ENCODE measurements at places on chromosomes 5 and 9.

DNA sequence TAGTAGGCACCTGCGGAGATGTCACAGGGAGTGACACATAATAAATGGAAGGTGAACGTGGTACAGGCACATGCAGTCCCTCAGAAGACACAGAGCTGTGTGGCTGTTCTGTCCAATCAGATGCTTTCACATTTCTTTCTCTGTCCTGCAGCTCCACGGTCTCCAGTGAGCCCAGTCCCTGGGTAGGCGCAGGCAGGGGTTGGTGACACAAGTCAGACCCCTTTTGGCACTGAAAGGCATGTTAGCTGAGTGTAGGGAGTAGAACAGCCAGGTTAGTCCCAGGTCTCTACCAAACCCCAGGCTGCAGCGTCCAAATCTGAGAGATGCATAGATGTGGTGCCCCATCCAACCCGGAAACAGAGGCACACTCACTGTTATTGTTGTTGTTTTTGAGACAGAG, 2.8 kb downstream of the SLC31A2 start:
- no peak for DNase-seq

DNA sequence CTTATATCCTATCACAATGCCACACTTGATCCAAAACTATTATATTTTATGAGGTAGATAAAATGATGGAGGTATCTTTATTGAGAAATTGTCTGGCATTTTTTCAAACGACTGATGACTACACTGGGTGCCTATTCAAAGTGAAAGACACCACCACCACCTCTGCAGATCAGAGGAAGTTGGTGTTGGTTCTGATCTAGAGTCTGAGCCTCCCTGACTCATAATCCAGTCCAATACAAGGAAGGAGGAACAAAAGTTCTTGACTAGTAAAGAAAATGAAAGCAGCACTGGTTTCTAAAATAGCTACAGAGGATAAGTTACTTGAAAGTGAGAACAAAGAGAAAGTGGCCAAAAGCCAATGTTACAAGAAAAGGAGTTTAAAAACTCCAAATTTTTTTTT, 139.9 kb downstream of the RFX3 start:
- DNase-seq = no peak

DNA sequence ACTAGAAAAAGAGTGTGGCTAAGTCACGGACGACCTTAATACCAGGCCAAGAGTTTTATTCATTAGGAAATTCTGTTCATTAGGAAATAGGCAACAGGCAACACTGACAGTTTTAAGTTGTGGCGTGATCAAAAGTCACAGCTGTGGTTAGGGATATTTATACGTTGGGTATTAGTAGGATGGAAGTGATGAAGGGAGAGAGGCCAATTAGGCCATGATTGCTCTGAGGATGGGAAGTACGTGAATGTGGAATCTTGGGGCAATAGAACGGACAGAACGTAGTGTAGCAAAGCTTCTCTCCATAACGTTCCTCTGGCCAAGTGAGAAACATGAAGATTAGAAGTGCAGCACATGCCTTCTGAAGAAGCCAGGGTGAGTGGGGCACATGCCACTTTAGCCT, 290.1 kb upstream of the ZNF608 start:
- no peak for DNase-seq

- no peak for DNase-seq
These were observed 50.4 kb downstream of the POC5 start for GRCh38 chr5:75666801-75667200.

DNA sequence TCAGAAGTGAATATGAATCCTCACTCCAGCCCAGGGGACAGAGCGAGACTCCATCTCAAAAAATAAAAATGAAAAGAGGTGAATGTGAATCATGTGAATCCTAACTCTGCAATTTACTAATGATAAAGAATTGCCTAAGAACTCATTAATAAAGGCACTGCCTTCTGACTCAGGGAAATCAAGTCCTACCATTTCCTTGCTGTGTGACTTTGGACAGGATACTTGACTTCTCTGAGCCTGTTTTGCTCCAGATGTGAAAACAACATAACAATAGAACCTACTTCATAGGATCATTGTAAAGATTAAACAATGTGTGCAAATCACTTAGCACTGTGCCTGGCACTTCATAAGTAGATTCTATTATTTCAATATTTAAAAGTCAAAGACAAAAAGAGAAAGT, 15.1 kb upstream of the PWWP2A start:
- DNase-seq = no peak

DNA sequence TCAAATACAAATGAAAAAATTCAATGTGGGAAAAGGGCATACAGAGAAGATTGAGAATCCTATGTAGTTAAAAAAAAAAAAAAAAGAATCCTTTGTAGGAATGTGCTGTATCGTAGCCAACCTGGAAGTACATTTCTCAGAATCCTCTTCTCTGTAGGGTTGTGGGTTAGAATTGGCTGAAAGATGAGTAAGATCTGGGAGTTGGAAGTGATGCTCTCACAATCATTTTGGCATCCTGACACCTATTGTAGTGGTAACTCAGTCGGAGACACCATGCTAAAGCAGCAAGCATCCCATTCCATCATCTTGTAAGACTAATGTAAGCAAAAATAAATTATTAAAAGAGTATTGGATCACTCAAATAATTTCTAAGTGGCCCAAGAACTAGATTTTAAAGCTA, 30.6 kb downstream of the MRPL22 start:
- peak; percentile 32 for DNase-seq

- DNase-seq = no peak
These were observed 14.6 kb upstream of the CFAP95 start for GRCh38 chr9:69805962-69806515.

GRCh38 chr5:66174338-66174737, 30.2 kb downstream of the SREK1 start:
- DNase-seq = no peak

DNA sequence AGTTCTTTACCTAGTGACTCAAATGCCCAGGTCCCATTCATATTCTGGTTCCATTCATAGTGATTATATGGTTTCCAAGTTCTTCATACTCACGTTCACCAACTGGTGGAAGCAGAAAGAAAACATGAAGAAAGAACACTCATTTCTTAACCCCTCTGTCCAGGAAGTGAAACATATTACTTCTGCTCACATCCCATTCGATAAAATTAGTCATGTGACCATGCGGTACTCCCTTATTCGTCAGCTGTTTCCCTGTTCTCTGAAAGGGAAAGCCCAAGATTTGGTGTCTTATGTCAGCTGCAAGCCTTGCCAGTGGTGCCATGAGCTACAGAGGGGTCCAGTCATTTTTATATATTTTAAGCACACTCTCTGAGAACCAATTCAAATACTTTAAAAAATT, 387.0 kb upstream of the DMAC1 start:
- no peak for DNase-seq

DNA sequence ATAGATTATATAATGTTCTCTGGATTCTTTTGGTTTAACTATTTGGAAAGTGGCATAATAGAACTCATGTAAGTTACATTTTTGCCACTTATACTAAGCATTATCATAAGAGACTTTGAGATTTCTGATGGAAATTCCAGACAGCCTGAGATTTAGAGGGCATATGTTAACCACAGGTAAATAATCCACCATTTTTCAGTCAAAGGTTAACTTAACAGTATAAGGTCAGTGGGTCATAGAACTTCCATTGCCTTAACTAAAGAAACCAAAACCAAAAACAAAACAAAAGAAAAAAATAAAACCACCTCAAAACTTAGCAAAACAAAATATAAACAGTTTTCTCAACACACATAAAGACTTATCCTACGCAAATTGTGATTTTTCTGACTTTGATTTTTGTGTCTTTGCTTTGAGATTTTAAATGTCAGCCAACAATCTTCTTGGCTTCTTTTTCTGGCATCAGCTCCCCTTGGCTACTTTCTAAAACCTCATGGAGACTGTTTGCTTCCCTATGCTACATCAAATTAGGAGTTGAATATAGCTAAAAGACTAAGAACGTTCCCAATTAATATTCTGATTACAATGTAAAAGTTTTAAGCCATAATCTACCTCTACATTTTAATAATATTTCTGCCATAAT, 430.1 kb upstream of the DAB2 start:
- no peak for DNase-seq

DNA sequence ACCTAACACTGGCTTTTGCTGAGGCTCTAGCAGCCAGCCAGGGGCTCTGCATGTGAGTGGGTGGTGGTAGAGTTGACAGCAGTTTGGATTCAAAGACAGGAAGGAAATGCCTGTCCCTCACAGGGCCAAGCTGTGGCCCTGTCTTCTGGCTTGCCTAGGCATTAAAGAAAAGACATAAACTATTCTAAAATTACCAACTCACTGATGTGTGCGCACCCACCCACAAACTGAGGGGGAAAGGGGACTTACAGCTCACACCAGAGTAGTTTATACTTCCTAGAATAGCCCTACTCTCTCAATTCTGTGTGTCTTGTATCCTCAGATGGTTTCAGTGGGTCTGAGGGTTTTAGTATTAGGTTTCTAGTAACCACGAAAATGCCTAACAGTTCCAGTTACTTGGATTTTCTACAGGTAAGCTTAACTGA, 18.3 kb upstream of the IL13 start:
- DNase-seq = no peak

DNA sequence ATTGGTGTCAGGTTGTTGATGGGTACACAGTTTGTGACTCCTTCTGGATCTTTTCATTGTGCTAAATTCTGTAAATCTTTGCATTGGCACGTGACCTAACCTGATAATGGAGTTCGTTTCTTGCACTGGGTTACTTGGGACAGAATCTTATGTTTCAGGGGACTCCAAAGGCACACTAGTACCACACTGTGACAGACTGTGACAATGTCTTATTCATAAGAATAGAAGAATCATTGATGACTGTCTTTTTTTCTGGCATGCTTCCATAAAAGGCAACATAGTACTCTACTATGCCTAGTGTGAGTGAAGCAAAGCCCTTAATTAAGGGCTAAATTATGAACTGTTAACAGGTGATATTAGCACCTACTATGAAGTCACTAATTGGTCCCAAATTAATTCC, 35.4 kb upstream of the RICTOR start:
- DNase-seq = no peak

- DNase-seq = no peak
These were observed 14.0 kb upstream of the EGFL7 start for GRCh38 chr9:136648751-136649150.

- no peak for DNase-seq
These were observed 165.5 kb downstream of the C9orf50 start for GRCh38 chr9:129455151-129455995.

DNA sequence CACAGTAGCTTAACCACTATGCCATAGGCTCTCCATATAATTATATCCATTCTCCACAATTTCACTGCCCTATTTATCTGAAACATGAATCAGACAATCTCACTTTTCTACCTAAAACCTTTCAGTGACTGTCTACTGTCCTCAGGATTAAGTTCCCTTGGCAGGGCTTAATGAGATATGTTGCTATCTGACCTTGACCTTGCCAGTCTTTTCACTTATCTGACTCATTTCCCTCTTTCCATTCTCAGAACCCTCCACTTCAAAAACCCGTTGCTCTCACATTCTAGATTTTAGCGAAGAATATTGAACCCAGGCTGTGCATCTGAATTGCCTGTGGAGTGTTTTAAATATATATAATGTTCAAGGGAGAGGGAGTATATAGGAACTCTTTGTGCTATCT, 452.1 kb upstream of the MPDZ start:
- DNase-seq = no peak

DNA sequence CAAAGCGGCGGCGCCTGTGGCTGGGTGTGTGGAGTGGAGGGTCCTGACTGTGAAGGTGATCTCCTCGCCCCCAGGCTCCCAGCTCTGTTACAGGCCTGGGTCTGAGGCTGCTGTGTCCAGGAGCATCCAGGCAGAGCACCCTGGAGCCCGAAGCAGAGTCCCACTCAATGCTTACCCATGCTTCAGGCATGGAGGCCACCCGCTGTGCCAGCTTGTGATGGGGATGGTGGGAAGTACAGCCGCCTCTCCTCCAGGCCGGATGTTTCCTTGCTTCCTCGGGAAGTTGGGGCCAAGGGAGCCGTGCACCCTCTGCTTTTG, 255.9 kb upstream of the IRX1 start:
- DNase-seq = no peak

GRCh38 chr5:100575815-100576214, 40.6 kb downstream of the FAM174A start:
- DNase-seq = no peak

GRCh38 chr5:151182976-151183375, 25.4 kb upstream of the ANXA6 start:
- DNase-seq = no peak

DNA sequence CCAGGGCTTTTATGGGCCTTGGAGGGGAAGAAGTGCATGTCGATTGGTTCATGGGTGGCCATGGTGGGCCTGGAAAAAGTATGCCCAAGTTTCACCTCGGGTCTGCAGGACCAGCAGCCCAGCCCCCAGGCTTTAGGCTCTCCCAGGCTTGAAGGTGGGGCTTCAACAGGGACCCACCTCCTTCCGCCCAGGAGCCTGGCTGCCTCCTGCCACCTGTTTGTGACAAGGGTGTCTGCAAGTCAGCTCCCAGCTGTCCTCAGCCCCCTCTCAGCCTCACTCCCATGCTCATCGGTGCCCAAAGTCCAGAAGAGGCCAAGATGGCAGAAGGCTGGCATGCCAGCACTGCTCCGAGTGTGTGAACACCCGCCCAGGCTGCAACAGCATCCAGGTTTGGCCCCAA, 1063.2 kb upstream of the ACO1 start:
- DNase-seq = no peak

DNA sequence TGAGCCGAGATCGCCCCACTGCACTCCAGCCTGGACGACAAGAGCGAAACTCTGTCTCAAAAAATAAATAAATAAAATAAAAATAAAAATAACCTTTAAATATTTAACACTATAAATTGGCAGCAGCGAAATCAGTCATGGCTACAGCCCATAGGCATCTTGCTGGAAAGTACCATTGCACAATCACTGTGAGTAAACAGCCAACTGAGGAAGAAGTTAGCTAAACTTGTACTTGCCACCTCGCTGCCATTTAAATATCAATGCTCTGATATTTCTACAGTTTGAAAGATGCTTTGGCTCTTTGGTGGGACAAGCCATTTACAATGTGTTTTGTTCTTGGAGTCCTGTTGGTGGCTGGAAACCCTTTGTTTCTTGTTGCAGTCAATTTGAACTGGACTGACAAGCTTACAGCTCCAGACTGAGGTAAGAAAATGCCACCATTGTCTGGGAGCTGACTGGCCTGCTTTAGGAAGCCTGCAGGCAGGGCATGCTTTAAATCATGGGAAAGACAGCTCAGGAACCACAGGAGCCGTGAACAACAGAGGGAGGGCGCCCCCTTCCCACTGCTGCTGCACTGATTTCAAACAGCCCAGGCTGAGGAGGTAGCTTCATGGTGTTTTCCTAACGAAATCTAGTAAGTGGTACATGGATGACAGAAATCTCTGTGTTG, 322.8 kb upstream of the RFX3 start:
- no peak for DNase-seq

Data from fibroblast of skin of left biceps (primary cell).